Activated naive CD4-positive, alpha-beta T cell treated with Interleukin-2 at 50 U/mL for 16 hours (primary cell): ENCODE measurements at places on chromosomes 3 and 15.

GRCh38 chr3:66583424-66584040 lies 82.7 kb upstream of the LRIG1 start:
- DNase-seq, result no peak

- no peak for DNase-seq
Measured at GRCh38 chr3:25053360-25053759, 374.7 kb upstream of the RARB start.

- no peak for DNase-seq
Measured at GRCh38 chr3:114640126-114640525, 346.3 kb downstream of the TIGIT start.

- no peak for DNase-seq
Measured at GRCh38 chr3:194785315-194785714, 99.6 kb downstream of the FAM43A start.

DNA sequence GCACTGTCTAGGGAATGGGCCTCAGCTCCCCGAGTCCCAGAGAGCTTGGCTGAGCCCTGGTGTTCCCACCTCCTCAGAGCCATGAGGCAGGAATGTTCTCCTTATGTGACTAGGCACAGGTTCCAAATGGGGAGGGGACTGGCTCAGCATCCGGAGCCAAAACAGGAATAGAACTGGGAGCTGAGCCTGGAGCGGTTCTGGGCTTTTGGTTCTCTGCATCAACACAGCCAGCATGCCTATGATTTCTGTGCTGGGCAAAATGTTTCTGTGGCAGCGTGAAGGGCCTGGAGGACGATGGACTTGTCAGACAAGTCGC lies at the start of gene FAM131A:
FAM131A (plus strand) TSS at position 202 of the 316 bp plus-strand sequence; CDS start at position 233, 31 bp downstream.
- no peak for DNase-seq

- no peak for DNase-seq
Measured at GRCh38 chr3:47476644-47477199, 981 bp upstream of the SCAP start.

DNA sequence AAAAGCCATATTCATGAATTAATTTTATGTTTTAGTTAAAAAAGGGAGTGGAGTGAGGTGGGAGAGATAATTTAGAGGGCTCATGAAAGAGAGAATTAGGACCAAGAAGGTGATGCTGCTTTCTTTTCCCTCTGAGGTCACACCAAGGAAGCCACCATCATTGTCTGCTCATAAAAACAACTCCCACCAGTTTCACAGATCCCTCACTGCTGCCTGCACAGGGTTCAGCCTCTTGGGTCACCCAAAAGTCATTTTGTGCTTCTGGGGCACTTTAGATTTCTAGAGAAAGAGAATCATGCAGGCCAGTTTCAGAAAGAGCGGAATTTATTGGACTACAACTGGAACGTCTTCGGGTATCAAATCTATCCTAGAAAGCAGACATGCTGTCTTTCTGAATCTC lies 241.4 kb upstream of the EOMES start:
- no peak for DNase-seq

GRCh38 chr15:56942118-56942517 lies 23.7 kb downstream of the TCF12 start:
- DNase-seq, result no peak

GRCh38 chr15:44010089-44010488 lies 183.3 kb downstream of the WDR76 start:
- no peak for DNase-seq

DNA sequence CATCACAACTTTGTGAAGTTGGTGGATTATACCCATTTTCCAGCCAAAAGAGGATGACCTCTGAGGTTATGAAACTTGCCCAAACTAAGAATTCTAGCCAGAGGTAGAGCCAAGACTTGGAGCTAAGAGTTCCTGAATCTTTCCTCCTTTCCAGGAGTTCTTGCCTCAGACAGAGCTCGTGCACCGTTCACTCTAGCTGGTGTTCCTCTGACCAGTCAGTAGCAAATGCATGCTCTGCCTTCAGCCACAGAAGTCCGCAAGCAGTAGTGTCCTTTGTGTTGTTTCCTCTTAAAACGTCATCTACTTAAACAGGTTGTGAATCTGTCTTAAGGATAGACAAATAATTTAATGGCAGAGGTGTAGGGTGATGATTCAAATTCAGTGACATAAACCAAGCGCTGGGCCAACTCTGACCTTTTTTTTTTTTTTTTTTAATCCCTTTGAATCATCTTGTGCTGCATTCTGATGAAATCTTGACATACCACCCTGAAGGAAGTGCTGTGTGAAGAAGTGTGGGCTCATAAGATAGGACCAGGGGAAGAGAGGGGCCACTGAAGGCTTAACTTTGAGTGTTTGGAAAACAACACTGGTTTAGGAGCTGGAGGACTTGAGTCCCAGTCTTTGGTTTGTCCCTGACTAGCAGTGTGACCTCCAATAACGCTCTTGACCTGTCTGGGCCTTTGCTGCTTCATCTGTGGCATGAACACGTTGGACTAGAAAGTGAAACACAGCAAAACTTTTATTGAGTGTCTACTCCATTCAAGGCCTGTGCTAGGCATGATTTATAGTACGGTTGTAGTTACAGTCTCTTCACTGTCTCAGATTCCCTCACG lies 53.4 kb downstream of the ITPR1 start:
- DNase-seq, result no peak

- no peak for DNase-seq
Measured at GRCh38 chr15:92197746-92198145, 195.9 kb upstream of the ST8SIA2 start.

GRCh38 chr3:33058765-33059164 lies 38.2 kb downstream of the GLB1 start:
- no peak for DNase-seq

DNA sequence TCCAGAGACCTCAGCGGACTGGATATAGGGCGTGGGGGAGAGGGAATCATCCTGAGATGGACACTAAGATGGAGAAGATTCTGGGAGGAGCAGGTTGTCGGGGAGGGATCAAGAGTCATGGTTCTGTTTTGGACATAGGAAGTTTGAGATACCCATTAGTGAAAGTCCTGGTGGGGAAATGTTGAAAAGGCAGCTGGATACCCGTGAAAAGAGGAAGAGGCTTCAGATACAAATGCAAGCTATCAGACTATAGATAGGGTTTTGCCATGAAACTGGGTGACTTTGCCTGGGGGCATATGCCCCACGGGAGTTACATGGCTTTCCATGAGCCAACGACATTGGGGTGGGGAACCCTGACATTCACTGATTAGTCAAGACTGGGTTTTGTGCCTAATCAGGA lies 1.1 kb upstream of the GPR62 start:
- no peak for DNase-seq

- no peak for DNase-seq
Measured at GRCh38 chr3:127053450-127053849, 70.5 kb downstream of the PLXNA1 start.

- DNase-seq, result no peak
Measured at GRCh38 chr3:138105598-138105997, 9.8 kb downstream of the DZIP1L start.

- no peak for DNase-seq
Measured at GRCh38 chr15:41773729-41774061, 589 bp upstream of the MAPKBP1 start.

- DNase-seq, result no peak
Measured at GRCh38 chr15:81302701-81303109, 21.2 kb downstream of the STARD5 start.
